ENCODE measurements at places on chromosomes 6 and 20.

DNA sequence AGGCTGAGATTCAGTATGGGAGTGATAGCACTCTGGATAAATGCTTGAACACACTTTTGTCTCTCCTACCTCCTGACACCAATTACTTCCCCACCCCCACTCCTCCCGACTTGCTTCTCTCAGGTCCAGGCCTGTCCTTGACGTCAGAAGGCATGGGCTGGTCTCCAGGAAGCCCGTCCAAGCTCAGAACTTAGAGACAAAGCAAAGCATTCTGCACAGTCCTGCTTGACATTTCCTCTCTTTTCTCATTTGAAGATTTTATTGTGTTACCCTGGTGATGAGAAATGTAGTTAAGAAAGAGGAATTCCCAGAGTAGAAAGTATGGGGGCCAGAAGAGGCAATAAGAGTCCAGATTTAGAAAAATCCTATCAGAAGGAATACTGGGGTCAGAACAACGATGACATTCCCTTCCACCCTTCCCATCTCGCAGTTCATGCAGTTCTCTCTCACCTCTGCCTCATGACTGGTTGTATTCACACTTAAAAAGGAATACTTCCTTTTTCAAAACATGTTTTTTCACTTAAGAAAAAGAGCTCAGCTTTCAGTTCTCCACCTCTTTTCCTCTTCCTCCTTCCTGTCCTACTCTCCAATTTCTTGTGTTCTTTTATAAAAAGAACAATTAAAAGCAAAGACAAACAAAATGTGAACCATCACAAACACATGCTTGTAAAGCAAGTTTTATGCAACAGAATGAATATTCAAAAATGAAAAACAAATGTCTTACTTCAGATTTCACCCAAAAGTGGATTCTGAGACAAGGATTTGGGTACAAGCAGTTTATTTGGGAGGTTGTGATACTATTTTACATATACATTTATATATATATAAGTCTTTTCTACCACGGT is 18.5 kb upstream of the FAM184A start:
- DNase-seq, result no peak

DNA sequence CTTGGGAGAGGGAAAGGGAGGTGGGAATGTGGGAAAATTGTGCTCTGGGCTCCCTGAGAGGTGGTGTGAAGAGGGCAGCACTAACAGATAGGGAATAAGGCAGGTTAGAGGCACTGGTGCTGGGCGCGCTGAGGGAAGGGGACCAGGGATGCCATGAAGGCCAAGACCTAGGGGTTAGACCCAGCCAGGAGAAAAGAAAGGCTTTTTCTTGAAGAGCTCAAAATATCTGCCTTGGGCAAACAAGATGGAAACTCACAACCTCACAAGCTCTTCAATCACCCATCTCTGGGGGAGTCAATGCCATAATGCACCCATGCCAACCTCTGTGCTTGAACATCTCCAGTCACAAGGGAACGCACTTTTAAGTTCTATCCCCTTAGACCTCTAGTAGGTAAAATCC is 363.6 kb upstream of the CHD6 start:
- DNase-seq, result no peak

DNA sequence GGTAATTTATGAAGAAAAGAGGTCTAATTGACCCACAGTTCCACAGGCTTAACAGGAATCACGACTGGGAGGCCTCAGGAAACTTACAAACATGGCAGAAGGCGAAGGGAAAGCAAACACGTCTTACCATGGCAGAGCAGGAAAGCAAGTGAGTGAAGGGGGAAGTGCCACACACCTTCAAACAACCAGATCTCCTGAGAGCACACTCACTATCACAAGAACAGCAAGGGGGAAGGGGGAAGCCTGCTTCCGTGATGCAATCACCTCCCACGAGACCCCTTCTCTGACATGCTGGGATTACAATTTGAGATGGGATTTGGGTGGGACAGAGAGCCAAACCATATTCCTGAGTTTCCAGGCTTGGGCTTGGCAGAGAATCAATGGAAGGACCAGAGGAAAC is 124.1 kb upstream of the RAB32 start:
- no peak for DNase-seq

GRCh38 chr6:122388945-122389344 is 10.5 kb upstream of the HSF2 start:
- DNase-seq, result no peak

DNA sequence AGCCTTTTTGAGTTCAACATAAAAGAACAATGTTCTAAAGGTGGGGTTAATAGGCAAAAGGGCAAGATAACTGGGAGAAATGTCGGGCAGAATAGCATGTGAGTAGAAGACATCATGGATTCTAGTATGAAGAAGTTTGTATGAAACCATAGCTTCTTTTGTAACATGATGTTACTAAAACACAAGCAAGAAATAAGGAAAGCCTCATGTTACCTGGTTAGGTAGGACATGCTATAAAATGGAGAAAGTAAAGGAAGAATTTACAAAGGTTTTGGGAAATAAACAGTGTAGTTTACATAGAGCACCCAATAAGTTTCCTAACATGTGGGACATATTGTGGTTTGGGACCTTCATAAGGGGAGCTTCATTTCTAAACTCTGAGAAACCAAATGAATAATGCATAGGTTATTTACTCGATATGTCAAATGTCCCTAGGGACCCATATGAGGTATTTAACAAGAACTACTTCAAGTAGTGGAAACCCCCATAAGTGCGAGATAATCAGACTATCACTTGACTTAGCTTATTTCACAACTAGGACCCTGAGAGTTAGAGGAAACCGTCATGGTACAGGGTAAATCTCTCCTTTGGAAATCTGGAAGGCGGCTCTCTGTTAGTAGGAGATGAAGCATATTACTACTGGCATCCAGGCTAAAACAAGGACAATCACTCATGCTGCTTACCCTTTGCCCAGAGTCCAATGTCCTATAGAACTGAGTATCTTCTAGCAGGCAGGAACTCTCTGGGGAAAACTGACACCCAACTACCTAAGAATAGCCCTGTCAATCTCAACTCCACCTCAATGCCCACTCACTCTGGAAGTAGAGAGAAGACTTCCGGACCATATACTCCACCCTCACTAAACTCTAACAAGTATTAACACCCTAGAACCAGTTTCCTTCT is 57.5 kb downstream of the ILRUN start:
- DNase-seq, result no peak

DNA sequence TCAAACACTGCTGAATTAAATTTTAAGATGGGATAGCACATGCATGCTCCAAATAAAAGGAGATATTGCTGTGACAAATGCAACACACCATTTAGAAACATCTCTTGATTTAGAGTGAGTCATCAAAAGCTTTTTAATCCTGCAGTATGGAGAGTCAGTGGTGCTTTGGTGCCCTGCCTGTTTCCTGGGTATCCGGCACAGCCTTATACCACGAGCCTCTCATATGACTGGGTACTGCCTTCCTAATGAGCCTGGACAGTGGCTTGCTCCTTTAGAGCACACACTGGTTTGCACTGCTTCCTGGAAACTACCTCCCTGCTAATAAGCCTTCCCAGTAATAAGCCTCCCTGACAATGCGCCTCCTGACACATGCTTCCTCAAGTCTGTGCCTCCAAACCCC is 65.3 kb upstream of the KCNK16 start:
- DNase-seq, result no peak

DNA sequence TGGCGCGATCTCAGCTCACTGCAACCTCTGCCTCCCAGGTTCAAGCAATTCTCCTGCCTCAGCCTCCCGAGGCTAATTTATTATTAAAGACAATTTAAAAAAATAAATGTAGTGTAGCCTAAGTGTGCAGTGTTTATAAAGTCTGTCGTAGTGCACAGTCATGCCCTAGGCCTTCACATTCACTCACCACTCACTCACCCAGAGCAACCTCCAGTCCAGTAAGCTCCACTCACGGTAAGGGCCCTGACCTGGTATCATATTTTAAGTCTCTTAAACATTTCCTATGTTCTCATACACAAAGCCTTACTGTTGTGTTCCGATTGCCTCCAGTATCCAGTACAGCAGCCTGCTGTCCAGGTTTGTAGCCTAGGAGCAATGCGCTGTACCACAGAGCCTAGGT is 168.2 kb upstream of the FOXQ1 start:
- DNase-seq, result no peak

- no peak for DNase-seq
Measured at GRCh38 chr6:85472744-85473143, 22.9 kb downstream of the NT5E start.

DNA sequence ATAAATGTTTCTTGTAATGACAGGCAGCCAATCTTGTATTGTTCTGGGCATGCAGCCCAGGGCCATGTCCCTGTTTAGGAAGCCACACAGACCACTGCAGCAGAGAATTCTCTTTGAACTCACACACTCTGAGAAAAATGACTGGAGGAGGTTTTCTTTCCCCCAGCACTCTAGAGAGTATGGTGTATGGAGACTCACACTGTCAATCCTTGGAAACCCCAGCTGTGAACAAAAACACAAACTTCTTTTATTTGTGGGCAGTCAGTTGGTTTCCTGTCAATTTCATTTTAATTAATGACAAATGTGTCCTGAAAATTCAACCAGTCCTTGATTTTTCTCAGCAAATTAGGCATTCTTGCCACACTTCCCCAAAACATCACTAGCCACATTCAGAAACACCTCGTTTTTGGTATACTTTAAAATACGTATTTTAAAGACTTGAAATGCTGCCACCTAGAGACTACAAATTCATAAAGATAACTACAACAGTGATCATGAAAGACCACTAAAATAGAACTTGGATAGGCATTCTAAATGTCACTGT is 52.9 kb upstream of the UFL1 start:
- DNase-seq, result no peak

- DNase-seq, result no peak
Measured at GRCh38 chr20:38209736-38210405, 44.8 kb upstream of the TGM2 start.

GRCh38 chr20:40431611-40432010 is 257.4 kb downstream of the MAFB start:
- DNase-seq, result no peak

DNA sequence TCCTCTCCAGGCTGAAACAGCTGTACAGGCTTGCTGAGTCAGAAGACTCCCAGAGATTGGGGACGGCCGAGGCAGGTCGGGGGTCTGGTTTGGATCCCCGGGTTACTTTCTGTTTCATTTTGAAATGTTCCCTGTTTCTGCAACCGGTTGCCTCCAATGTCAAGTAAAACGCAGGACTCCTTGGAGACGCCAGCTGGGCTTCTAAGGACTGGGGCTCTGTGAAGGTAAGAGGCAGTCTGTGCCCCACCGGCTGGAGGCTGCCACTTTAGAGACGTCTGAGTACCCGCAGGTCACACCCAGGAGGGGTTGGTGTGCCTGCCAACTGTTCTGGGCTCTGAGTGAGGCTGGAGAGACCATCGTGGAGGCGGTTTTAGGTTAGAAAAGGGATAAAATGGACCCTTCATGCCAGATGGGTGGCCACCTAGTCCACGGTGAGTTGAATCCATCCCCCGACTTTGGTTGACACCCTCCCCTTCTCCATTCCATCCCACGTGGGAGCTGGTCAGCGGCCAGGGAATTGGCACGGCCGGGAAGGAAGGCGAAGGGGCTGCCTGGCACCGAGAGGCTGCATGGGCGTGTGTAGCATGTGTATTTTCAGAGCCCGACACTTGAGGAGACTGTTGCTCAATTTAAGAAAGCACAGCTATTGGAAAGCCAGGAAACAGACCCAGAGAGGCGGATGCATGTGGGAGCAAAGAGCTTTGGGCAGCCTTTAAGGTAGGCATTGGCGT is 240.9 kb downstream of the PHACTR1 start:
- DNase-seq, result no peak

DNA sequence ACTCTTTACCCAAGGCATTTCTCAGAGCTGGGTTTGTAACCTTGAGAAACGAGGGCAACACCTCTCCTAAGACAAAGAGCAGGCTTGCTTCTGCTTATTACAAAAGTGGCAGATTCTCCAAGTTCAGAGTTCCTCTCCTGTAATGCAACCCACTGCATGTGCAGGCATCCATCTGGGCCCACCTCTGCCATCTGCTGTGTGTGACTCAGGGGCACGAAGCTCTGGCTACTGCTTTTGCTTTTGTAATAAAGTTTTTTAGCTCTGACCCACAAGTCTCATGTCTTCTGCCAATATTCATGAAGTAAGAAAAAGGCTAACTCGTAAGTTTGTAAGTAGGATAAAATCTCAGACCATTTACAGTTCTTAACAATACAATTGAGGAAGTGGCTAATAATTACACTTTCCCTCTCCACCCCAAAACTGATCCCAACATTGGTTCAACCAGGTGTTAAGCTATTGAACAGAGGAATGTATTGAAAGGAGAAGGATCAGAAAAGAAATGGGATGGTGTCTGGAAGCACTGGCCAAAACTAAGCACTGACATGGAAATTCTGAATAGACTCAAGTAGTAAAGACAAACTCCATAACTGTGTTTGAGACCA is 51.7 kb upstream of the SMLR1 start:
- DNase-seq, result no peak

DNA sequence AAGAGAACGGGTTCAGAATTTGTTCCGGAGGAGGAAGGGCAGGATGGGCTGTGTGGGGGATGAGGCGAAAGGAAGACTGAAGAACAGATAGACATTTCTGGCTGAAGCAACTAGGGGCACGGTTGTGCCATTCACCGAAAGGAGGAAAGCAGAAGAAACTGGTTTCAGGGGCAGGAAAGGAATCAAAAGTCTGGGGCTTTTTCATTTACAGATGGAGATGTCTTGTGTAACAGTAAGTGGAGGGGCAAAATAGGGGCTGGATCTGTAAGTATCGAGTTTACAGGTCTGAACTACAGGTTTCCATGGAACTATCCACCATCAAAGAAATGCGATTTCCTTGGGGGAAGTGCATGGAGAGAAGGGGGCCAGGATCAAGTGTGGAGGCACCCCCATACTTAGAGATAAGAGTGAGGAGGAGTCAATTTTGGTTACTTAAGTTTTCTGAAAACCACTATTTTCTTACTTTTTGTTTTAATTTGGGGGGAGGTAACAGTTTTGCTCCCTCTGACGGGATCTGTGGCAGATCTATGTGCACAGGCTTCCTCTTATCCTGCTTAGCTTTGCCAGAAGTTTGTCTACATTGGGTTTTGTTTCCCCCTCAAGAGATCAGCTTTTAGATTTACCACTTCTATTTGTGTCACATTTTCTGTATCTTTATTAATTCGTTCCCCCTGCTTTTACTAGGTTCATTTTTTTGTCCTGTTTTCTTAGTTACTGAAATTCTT is 120.1 kb downstream of the SLC23A2 start:
- DNase-seq, result no peak

DNA sequence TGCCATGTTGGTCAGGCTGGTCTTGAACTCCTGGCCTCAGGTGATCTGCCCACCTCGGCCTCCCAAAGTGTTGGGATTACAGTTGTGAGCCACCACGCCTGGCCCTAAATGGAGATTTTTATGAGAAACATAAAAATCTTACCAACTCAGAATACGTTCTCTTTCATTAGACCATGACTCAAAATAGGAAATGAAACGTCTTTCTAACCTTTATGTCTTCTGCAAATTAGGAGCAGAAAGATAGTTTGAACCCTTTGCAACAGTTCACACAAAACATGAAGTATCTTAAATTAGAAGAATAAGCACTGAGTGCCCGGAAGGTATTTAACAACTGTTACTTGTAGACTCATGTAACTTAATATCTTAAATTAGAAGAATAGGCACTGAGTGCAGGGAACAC is 48.3 kb downstream of the AHI1 start:
- DNase-seq, result no peak

DNA sequence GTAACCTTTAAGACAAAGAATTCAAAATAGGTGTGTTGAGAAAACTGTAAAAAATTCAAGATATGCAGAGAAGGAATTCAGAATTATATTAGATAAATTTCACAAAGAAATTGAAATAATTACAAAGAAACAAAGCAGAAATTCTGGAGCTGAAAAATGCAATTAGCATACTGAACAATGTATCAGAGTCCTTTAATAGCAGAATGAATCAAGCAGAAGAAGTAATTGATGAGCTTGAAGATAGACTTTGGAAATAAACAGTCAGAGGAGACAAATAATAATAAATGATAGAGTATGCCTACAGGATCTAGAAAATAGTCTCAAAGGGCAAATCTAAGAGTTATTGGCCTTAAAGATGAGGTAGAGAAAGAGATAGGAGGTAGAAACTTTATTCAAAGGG is 131.7 kb downstream of the COL21A1 start:
- no peak for DNase-seq
